ENCODE measurements at places on chromosomes 4 and X.

GRCh38 chr4:182533964-182534363, 290.8 kb downstream of the TENM3 start:
- DNase-seq, result peak; percentile 8

GRCh38 chrX:55007656-55008055, 7.5 kb downstream of the APEX2 start:
- peak; percentile 15 for DNase-seq

DNA sequence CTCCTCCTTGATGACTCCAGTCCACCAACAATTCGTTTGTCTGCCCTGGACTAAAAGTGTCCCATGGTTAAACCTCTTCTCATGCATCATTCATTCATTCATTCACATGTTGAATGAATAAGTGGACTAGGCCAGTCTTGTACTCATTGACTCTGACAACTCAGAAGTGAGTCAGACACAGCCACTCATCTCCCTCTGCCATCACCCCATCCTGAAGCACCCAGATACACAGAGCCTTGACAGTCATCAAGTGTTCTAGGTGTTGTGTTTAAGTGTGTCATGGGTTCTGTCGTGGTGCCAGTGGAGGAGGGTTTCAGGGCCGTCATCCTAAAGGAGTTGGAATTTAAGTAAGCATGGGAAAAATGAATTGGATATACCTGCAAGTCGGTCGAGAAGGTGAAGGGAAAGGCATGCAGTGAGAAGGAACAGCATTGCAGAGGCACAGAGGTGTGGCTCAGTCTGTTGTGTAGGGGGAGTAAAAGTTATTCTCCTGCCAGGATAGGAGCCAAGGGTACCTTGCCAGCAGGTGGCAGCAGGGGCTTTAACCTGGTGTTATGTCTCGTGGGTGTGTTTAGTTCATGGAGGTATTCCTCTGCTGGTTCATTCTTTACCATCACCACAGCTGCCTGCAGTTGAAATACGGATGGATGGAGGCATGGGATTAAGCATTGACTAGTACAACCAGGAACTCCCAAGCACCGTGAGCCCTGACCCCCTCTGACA, 18.3 kb downstream of the MAGED2 start:
- DNase-seq, result no peak

DNA sequence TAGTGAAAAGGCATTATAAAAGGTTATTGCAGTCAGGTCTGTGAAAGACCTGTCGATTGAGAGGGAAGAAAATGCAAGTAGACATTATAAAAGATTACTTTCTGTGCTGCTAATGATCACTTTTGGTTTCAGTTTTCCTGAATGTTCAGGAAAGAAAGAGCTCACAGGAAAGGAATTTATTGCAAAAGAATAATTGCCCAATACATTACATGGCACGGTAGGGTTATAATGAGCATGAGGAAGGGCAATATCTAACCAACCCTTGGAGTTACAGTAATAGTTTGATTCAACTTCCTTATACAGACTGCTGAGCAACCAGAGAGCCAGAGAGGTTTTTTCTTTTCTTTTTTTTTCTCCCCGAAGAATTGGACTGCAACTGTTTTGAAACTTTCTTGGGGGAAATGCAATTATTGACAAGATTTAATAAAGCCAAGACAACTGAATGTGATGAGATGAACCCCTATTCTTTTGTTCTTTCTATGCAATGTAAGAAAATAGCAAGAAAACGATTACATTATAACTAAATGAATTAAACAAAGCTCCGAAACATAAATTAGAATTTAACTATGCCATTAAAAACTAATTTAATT, 247.0 kb downstream of the C4orf33 start:
- DNase-seq, result peak; percentile 63

Measured in fibroblast of skin of left quadriceps (primary cell).